Effector memory CD4-positive, alpha-beta T cell (primary cell): ENCODE measurements at places on chromosomes 1 and 21.

DNA sequence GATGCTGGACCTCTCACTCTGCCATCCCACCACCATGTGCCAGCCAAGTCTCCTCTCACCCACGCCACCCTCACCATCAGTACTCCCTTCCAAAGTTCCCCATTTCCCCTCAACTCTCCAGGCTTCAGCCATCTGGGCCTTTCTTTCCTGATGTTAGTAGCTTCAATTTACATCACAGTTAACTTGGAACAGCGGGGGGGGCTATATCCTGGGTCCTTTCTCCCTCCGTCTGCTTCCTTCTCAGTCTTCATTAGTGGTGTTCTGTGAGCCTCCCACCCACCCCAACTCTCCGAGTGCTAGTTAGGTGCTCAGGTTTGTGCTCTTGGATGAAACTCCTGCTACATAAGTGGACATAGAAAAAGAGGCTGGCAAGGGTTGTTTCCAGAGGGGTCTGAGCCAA is 31.9 kb downstream of the KCNC4 start:
- no peak for DNase-seq

- no peak for DNase-seq
Observed at GRCh38 chr1:216778737-216779136, 55.5 kb upstream of the ESRRG start.

DNA sequence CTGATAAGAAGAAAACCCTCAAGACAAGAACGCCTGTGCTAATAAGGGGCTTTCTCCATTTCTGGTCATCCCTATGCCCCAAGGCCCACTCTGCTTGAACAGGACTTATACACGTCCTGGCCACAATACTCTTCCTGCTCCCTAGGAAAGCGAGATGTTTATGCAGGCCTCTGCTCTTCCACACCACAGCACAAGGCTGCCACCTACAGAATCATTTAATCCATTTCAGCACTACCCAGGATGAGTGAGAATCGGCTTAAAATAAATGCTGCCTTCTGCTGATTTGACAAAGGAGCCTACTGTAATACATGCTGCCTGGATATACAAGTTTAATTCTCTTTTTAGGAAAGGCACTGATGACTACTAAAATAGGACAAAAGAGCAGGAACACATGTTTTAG is 29.4 kb downstream of the FRRS1 start:
- no peak for DNase-seq

DNA sequence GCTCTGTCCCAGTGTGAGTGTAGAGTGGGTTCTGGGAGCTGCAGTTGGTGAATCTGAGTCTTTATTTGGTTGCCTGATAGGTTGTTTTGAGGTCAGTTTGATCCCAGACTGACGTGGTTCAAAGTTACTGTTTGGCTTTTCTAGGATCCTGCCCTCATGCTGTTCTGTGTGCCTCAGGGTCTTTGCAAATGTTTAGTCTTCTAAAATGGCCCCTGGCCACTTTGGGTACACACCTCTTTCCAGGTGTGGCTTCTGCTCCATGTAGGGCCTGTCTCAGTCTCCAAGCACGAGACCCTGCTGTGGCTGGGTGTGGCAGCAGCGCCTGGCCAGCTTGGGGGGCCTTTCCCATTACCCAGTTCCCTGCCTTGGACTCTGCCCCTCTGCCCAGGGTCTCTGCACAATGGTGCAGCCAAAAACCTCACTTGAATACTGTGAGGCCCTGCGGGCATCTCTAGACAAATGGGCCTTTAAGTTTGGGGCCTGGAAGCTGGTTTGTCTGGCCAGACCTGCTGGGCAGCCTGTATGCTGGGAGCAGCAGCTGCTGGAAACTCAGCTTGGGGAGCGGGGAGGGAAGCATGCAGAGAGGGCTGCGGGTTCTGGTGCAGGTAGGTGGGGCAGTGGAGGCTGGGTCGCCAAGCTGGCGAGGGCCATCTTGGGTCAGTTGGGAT is 5.6 kb downstream of the PTPRF start:
- no peak for DNase-seq

DNA sequence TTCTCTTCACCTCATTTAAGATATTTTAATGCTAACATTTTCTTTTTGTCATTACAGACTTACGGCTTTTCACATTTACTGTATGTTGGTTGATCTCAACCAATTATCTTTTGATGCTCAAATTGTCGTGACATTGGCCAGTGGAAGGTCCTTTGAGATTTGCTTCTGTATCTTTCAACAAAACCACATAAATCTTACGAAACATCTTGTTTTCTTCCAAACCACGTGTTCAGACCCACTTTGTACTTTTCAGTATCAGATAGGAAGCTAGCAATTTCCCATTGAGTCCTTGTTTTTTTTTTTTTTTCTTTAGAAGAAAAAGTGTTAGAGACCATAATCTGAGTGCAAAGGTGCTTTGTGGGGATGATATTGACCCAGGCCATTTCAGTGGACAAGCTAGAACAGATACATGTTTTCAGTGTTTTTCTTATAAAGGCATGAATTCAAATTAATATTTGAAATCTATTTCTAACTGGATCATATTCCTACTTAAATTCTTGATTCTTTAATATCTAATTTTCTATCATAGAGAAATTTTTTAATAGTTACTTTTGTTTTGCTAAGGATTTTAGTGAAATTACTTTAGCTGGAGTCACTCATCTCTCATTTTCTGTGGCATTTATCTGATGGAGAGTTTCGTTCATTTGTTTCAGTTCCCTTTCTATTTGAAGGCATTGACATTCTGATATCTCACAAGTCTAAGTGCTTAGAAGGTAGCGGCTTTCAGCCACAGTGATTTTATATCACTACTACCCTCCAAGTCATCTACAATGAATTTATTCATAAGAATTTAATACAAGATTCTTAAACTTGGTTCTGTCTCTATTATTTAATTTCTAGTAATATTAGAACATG is 26.7 kb downstream of the ATG4C start:
- DNase-seq: no peak

- DNase-seq: no peak
Observed at GRCh38 chr1:223339861-223340260, 24.1 kb downstream of the SUSD4 start.

GRCh38 chr1:188017921-188018320 is 1189.2 kb downstream of the PLA2G4A start:
- no peak for DNase-seq

- no peak for DNase-seq
Observed at GRCh38 chr1:98903261-98903660, 101.4 kb downstream of the PLPPR5 start.

GRCh38 chr1:96865731-96866685 is 144.4 kb downstream of the PTBP2 start:
- DNase-seq: no peak

GRCh38 chr1:150619576-150620509 is 9.6 kb downstream of the ENSA start:
- DNase-seq: no peak

- no peak for DNase-seq
Observed at GRCh38 chr1:23558872-23559135, 497 bp downstream of the ID3 start.

GRCh38 chr21:32653326-32653901 is 41.2 kb upstream of the CFAP298 start:
- no peak for DNase-seq

GRCh38 chr1:81192647-81193642 is 607.8 kb upstream of the ADGRL2 start:
- DNase-seq: no peak

GRCh38 chr1:33821291-33821690 is 42.6 kb upstream of the HMGB4 start:
- DNase-seq: no peak

- DNase-seq: no peak
Observed at GRCh38 chr1:3170561-3171453, 101.8 kb downstream of the PRDM16 start.

- DNase-seq: no peak
Observed at GRCh38 chr1:11989669-11990068, 9.4 kb downstream of the MFN2 start.

DNA sequence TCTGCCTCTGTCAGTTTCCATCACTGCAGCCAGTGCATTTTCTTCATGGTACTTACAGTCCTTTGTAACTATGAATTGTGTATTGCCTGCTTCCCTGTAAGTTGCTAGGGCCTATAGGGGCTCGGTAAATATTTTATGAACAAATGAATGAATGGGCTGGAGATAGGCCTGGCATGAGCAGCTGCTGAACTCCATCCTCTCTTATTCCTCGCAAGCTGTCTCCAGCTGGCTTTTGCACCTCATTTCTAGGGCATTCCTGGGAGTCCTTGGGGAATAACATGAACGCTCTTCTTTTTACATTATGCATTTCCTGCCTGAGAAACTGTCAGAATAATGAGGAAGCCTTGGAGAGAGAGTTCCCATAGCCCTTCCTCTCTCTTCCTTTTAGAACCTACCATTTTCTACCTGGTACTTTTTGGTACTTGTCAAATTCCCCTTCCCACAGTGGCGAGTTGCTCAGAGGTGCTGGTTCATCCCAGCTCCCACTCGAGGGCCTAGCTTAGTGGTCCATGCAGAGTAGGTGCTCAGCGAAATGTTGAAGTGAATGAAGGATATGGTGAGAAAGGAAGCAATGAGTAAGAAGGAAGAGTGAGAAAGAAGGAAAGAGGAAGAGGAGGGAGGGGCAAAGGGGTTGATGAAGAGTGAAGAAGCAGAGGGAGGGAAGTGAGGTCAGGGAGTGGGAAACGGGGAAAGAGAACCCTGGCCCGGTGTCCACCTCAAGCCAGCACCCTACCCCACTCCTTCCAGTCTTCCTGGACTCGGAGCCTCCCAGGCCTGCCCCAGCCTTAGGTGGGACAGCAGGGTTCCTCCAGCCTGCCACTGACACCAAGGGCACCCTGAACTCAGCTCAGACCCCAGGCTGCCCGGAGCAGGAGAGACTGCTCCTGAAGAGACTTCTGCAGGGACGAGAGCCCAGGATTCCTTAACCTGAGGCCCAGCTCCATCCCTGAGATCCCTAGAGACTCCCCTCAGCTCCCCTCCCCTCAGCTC is 29.6 kb downstream of the KCNC4 start:
- no peak for DNase-seq

DNA sequence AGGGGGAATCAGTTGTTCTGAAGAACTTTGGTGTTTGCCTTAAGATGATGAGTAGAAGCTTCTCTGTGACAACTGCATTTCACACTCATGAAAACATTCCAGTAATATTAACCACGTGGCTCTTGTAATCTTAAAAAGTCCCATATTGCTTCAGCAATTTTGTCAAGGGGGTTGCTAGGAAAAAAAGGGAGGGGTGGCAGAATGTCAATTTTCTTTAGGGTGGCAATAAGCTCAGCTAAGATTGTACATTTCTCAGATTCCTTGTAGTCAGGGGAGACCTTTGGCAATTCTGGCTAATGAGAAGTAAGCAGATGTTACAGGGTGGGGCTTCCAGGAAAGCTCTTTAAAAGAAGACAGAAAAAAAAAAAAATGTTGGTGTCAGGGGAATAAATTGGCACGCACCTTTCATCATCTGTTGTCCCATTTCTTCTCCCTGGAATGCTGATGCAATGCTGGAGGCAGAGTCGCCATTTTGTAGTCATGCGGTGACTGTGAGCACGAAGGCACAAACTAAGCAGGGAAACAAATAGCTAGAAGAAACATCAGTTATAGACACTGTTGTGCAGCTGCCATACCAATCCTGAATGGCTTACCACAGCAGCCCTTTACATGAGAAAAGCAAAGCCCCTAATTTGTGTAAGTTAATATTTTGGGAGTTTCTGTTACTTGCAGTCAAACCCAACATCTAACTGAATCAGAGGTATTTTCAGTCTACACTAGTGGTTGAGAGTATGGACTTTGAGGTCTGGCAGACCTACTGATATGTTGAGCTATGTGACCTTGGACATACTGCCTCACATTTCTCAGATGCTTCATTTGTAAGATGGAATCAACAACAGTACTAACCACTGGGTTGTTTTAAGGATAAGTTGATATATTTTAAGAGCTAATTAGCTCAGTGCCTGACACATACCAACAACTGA is 56.1 kb upstream of the MRPS6 start:
- DNase-seq: no peak

GRCh38 chr1:42676534-42677087 is 5.6 kb upstream of the YBX1 start:
- no peak for DNase-seq

GRCh38 chr1:59701376-59701775 is 113.4 kb upstream of the HOOK1 start:
- DNase-seq: no peak

GRCh38 chr1:173409613-173410012 is 67.5 kb upstream of the PRDX6 start:
- no peak for DNase-seq

- DNase-seq: no peak
Observed at GRCh38 chr21:39340687-39341086, 8.2 kb downstream of the HMGN1 start.

DNA sequence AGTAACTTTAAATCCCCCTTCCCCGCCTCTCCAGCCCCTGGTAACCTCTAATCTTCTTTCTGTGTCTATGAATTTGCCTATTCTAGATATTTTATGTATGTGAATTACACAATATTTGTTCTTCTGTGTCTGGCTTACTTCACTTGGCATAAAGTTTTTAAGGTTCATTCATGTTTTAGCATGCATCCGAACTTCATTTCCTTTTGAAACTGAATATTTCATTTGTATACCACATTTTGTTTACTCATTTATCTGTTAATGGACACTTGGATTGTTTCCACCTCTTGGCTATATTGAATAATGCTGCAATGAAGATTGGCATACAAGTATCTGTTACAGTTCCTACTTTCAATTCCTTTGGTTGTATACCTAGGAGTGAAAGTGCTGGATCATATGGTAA is 205.3 kb downstream of the TM2D1 start:
- DNase-seq: no peak

GRCh38 chr1:205650241-205650640 is 18.4 kb upstream of the ELK4 start:
- DNase-seq: no peak

DNA sequence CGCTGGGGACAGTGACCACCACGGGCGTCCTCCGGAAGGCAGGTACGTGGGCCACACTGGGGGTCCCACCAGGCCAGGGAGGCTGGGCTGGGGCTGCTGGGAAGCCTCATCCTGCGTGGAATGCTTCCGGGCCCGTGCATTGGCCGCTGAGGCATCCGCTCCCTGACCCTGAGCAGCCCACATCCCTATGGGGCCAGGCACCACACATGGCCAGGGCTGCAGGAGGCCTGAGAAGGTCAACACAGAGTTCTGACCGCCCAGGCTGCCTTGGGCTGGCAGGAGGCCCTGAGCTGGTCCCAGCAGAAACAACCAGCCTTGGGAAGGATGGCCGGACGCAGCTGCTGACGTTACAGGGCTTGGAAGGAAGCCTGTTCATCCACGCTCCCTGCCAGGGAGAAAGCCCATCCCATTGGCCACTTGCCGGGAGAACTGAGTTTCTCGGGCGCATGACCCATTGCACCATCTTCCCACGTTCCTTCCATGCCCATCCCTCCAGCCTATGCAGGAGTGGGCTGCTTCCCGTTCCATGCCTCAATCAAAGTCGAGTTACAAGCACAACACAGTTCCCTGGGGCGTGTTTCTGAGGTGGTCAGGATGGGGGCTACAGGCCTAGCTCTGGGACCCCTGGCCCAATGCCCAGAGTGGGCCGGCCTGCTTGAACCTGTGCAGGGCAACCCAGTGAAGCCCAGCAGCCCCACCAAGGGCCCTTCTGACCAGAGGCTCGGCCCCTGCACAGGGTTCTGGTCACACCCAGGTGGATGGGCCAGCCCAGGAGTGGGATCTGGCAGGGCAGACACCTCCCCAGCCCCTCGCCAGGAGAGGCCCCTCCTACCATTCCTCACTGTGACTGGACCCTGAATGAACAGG is 31.7 kb downstream of the TRIM11 start:
- DNase-seq: no peak
